ENCODE measurements at places on chromosomes 2 and 18.

DNA sequence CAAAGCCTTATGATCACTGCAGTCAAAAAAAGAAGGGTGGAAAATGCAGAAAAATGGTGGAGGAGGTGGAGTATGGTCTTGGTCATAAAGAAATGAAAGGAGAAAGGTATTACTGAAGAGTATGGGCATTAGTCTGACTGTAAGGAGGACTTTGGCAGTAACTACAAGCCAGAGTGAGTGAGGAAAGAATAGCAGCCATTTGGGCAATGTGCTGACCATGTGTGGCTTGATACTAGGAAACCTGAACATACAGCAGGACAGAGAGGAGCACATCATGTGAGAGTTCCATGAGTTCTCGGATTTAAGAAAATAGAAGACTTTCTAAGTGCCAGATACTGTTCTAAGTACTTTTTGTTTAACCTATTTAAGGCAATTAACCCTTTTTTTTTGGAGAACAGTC, 8.5 kb downstream of the DTNA start:
- no peak for DNase-seq

- no peak for DNase-seq
Measured at GRCh38 chr2:201908901-201909300, 102.6 kb downstream of the CDK15 start.

- no peak for DNase-seq
Measured at GRCh38 chr18:2921778-2922177, 75.0 kb downstream of the EMILIN2 start.

GRCh38 chr2:153354377-153354776, 124.2 kb downstream of the RPRM start:
- DNase-seq: no peak

- DNase-seq: peak; percentile 22
Measured at GRCh38 chr2:55269645-55269990, 587 bp upstream of the MTIF2 start.

GRCh38 chr2:219159771-219160185, 837 bp downstream of the NHEJ1 start:
- no peak for DNase-seq

- DNase-seq: no peak
Measured at GRCh38 chr18:36578871-36579710, 249.7 kb downstream of the TPGS2 start.

GRCh38 chr2:107338059-107338458, 452.1 kb upstream of the ST6GAL2 start:
- no peak for DNase-seq

DNA sequence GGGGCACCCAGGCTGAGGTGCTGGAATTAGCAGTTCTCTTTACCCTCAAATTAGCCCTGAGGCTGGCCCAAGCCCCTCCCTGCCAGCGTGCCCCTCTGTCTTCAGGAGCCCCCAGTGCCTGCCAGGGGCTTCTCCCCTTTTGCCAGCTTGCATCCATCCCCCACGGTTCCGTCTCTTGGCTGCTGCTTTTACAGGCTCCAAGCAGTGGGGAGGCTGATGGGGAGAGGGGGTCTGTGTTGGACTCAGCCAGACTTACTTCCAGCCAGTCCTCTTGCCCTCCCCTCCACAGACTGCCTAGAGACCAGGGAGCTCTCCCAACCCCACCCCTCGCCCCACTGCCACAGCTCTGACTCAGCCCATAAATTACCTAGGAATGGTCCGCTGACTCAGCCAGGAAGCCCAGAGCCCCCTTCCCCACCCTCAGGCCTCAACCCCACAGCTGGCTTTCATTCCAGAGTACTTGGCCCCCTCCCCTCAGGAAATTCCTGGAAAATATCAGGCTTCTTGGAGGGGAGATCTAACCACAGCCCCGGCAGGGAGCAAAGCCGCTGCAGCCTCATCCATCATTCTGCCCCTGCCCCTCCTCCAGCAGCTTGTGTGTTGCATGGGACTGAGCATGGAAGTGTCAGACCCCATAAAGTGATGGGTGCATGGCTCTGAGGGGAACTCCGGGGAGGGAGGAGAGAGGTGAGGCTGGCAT, 184.6 kb downstream of the ZFP36L2 start:
- peak; percentile 87 for DNase-seq

GRCh38 chr2:26970928-26971627, 641 bp downstream of the MAPRE3 start:
- DNase-seq: peak; percentile 30

GRCh38 chr2:62362561-62362960, 143.4 kb downstream of the TMEM17 start:
- no peak for DNase-seq

GRCh38 chr2:104752504-104752903, 101.4 kb upstream of the POU3F3 start:
- DNase-seq: no peak

- DNase-seq: peak; percentile 55
Measured at GRCh38 chr2:3959372-3959771, 256.0 kb downstream of the DCDC2C start.

DNA sequence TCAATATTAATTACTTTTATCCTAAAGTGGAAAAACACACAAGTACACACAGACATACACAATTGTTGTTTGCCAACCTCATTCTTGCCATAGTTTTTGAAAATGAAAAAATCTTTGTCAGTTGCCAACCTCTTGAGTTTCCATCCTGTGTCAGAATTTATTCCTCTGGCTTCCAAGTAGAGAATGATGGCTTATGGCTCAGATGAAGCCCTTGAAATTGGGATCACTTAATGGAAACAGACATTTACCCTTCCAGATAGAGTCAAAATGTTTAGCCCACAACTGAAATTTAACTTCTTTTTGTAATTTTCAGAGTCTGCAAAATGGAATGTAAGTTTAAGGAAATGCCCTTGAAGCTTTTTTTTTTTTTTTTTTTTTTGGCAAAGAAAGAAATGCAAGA, 321.6 kb upstream of the TNP1 start:
- no peak for DNase-seq

- no peak for DNase-seq
Measured at GRCh38 chr2:200698217-200698616, 112.4 kb downstream of the AOX1 start.

- no peak for DNase-seq
Measured at GRCh38 chr2:17136231-17136630, 382.0 kb downstream of the RAD51AP2 start.

- no peak for DNase-seq
Measured at GRCh38 chr2:207403141-207403540, 126.6 kb upstream of the CREB1 start.

GRCh38 chr2:213175673-213176247, 24.3 kb upstream of the IKZF2 start:
- no peak for DNase-seq

GRCh38 chr18:74804677-74805076, 207.0 kb downstream of the ZNF407 start:
- peak; percentile 92 for DNase-seq

DNA sequence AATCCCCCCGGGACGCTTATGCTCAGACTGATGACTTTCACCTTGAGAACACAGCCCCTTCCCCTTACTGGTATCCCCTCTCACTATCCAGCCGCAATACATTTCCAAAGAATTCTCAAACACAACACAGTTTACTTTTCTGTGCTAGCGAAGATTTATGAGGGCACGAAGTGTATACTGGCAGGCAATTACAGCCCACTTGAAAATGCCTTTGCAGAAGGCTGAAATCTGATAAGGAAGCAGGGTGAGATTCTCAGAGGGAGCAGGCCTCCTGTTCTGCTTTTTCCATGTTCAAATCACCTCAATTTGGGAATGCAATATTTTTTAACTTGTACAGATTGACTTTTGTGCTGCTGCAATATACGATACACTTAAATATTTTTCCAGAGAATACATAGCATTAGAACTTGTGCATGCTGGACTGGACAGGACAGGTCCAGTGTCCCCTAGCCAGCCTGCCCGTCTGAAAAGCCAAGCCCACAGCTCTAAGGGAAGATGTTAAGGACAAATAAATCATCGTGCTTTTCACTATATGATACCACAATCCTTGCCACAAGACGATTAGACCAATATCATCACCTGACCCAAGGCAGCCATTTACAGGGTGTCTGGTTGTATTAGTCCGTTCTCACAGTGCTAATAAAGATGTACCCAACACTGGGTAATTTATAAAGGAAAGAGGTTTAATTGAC, 262.1 kb downstream of the EPHA4 start:
- no peak for DNase-seq

DNA sequence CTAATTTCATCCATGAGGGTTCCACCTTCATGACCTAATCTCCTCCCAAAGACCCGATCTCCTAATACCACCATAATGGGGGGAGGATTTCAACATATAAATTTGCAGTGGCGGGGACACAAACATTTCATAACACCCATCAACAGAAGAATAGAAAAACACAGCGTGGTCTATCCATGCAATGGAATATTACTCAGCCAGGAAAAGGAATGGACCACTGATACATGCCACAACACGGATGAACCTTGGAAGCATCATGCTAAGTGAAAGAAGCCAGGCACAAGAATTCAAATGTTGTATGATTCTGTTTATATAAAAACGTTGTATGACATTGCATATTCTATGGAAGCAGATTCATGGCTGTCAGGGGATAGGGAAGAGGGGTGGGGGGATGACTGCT, 2.7 kb downstream of the PRLH start:
- DNase-seq: no peak

- no peak for DNase-seq
Measured at GRCh38 chr2:163469561-163469962, 266.2 kb downstream of the FIGN start.

DNA sequence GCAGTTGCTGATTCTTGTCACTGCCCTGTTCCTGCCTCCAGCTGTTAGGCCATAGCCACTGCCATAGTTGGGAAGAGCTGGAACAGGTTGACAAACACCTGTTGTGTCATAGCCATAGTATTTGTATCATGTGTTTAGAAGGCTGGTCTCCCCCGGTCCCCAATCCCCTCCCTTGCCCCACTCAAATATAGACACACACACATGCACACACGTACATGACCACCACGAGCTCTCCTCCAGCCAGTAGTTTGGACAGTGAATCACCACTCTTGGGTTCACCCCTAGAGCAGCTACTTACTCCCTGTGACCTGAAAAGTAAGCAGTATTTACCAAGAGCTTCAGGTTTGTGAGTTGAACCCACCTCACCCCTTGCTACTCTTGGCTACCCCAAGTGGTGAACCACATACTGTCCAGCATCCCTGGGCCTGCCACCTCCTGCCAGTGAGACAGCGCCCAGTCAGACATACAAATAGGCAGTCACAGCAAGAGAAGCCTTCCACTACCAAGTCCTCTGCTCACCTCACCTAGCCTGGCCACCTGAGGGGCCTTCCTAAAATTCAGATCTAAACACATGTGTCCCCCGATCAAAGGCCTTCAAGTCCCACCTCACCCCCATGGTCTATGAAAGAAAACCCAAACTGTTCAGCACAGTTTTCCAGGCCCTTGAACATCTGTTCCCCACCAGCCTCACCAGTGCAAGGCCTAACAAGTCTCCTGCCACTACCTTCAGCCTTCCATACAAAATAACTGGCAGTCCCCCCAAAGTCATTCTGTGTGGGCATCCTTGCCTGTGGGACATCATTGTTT, 7.1 kb downstream of the PCBP1 start:
- DNase-seq: no peak

DNA sequence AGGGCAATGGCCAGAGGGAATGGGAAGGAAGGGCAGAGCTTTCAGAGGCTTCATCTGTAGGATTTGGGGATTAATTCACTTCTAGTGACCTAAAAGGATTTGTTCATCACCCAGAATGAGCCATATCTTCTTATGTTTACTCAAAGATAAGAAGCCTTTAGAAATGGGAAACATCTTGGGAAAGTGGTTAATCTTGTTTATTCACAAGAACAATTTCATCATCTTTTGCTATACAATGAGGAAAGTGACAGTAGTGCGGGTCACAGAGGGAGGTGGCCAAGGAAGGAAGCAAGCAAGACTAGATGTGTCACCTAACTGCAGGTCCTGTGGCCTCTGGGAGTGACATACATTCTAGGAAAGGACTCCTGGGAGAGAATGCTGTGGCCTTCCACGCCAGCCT, 140.4 kb upstream of the ALPP start:
- no peak for DNase-seq
